Muscle of arm (tissue), 14 donors: ENCODE measurements at places on chromosomes 16 and 17. TPM values are rescaled to one million over a fixed set of nuclear protein-coding genes. Genes with fewer than 3 reads are reported as not detected.

HCRT gene
- polyA plus RNA-seq: not detected

PRAC1 gene
- not detected for polyA plus RNA-seq

ZNF423 gene
- polyA plus RNA-seq: 25.0 TPM

KIF18B gene
- 9.3 TPM for polyA plus RNA-seq

RAPGEFL1 gene
- polyA plus RNA-seq: 10.1 TPM

OGFOD3 gene
- polyA plus RNA-seq: 20.1 TPM

IRX3 gene
- polyA plus RNA-seq: 13.5 TPM

GAST gene
- polyA plus RNA-seq: not detected

TEKT1 gene
- polyA plus RNA-seq: not detected

RDM1 gene
- polyA plus RNA-seq: 0.83 TPM

ATP2C2 gene
- polyA plus RNA-seq: 0.22 TPM

SLC35G6 gene
- polyA plus RNA-seq: 0.08 TPM

GTF3C1 gene
- 39.4 TPM for polyA plus RNA-seq
